ENCODE measurements at places on chromosomes 12 and 14.

- no peak for DNase-seq
Measured at GRCh38 chr12:75623631-75624154, 112.3 kb upstream of the KRR1 start.

DNA sequence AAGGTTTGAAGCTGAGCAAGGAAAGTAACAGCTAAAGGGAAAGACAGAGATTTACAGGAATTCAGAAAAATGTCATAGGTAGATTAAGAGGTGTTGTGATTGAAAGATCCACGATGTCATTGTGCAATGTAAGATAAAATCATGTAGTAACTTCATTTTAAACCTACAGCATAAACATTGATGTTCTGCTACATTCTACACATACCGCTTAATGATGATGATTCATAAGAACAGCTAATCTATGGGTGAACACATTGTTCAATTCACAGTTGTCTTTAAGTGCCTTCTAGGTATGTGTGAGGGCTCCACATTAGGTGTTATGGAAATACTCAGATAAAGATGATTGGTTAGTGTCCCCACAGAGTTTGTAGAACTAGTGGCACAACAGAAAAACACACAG, 170.9 kb downstream of the GRIP1 start:
- DNase-seq = no peak

GRCh38 chr12:6171409-6172015, 28.7 kb upstream of the CD9 start:
- DNase-seq = no peak

GRCh38 chr12:124463341-124463921, 104.0 kb downstream of the NCOR2 start:
- DNase-seq = no peak

- DNase-seq = no peak
Measured at GRCh38 chr12:109961612-109962011, 34.6 kb downstream of the GIT2 start.

GRCh38 chr12:113537751-113538087, 66.0 kb upstream of the LHX5 start:
- no peak for DNase-seq

- DNase-seq = no peak
Measured at GRCh38 chr12:92199819-92200576, 54.4 kb upstream of the BTG1 start.

DNA sequence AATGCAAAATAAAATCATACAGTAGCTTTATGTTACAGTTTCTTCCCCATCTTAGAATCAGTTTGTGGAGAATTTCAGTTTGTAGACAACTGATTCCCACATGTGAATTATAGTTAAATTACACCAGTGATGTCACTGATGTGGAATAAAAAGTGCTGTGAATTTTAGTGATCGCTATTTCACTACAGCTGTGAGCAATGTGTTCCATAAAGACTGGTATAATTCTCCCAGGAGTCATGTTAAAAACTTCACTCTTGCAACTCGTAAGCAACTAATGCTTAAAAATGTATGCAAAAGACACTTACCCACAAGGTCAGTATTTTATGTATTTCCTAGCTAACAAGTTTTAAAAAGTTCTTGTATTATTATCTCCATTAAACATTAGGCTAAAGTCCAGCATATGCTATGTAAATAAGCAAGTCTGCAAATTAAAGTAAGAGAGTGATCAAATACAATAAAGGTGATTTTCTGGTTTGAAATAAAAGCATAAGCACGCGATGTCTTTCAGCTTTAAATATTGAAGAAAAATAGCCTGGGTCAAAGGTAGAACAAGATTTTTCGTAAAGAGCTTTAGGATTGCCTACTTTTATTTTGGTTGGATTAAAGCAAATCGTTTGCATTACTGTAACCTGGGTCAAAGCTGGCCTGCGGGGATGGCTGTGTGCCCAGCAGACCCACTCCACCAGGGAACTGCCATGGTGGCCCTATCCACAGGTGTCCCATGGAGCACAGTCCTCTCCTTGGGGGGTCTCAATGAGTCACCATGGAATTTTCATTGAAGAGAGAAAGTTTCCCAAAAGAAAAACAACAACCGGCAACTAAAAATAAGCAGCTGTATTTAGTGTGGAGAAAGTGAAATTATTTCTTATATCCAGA, 12.7 kb upstream of the LRIG3 start:
- no peak for DNase-seq

- no peak for DNase-seq
Measured at GRCh38 chr12:120956579-120957300, 21.6 kb upstream of the HNF1A start.

DNA sequence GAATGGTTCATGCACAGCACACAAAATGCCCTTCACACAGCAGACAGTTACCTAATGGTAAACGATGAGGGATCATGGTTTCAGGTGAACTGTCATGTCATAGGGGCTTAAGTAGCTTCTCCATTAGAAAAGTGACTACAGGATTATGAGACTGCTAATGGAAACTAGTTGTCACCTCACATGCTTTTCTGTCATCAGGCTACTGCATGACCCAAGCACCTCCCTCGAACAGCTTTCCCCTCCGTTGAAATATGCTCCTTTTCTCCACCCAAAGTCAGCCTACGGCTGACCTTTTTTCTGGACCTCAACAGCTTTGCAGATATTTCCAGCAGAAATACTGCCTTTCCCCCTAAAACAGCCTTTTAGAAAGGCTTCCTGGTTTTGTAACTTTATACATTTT, 467.3 kb downstream of the EGLN3 start:
- no peak for DNase-seq

- no peak for DNase-seq
Measured at GRCh38 chr14:68482772-68483395, 310.0 kb downstream of the ZFP36L1 start.

- no peak for DNase-seq
Measured at GRCh38 chr12:104351057-104351983, 47.8 kb downstream of the EID3 start.

GRCh38 chr12:64950711-64951298, 126.4 kb downstream of the TBC1D30 start:
- DNase-seq = no peak

DNA sequence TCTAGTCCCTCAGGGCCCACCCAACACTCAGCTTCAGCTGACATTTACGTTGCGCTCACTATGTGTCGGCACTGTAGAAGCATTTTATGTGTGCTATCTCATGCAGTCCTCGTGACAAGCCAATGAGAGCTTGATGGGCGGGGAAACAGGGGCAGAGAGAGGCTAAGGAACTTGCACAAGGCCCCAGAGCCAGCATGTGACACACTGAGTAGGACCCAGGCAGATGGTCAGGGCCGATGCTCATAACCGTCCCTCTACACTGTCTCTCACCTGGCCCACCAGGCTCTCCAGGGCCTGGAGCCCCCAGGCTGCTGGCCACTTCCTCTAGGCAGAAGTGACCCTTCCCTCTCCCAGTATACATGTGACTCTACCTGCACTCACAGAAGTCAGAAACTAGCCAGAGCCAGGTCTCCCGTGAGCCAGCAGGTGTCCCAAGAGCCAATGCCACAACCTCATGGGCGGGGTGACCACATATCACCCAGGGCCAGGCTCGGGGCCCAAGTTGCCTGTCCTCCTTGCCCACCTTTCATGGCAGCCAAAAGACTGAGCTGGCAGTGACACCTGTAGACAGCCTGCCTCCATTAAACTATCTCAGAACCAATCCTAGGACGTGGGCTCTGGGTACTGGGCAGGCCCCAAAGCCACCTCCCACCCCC, 38.3 kb downstream of the TTC7B start:
- no peak for DNase-seq

DNA sequence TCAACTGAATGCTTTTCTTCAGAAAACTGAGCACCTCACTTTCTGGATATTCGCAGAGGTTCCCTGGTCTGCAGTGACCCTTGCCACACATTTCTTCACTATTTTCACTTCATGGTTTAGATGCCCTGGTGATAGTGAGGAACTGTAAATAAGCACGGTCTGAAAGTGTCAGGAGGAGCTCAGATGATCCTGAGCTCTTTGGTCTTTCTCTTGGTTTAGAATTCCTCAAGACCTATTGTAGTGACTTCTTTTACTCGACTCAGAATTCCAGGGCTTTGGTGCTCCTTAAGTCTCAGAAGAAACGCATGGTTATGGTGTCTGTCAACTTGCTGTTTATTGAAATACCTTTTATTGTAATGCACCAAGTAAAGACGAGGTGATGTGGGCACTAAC, 84.0 kb downstream of the SAMD4A start:
- no peak for DNase-seq

GRCh38 chr12:60209521-60209920, 613.7 kb downstream of the SLC16A7 start:
- no peak for DNase-seq

- DNase-seq = no peak
Measured at GRCh38 chr14:64800000-64800399, 79.7 kb downstream of the SPTB start.

DNA sequence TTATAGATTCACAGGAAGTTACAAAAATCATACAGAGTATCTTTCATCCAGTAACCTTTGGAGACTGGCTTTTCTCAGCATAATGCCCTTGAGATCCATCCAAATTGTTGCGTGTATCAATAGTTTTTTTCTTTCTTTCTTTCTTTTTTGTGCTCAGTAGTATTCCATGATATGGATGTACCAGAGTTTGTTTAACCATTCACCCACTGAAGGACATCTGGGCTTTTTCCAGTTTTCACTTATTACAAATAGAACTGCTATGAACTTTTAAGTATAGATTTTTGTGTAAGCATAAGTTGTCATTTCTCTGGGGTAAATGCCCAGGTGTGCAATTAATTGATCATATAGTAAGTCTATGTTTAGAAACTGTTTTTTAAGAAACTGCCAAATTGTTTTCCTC, 79.4 kb downstream of the FBXL14 start:
- DNase-seq = no peak

- no peak for DNase-seq
Measured at GRCh38 chr12:34292736-34293625, 270.7 kb downstream of the ALG10 start.

GRCh38 chr14:35047976-35048513, 2.0 kb downstream of the FAM177A1 start:
- no peak for DNase-seq

DNA sequence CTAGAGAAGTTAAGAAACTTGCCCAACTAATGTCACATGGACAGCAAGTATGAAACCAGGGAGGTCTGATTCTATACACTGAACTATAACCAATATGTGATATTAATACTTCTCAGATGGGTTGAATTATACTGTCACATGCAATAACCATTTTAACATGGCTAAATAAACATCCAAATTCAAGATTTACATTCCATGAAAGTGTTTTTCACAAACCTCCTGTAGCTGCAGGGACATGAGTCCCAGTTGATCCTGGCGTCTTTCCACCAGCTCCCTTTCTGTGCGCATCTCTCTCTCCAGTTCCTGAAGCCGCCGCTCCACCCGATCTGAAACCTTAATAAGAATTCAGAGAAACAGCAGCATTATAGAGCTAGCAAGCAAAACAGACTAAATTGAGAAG, 79.0 kb downstream of the CEP128 start:
- no peak for DNase-seq

DNA sequence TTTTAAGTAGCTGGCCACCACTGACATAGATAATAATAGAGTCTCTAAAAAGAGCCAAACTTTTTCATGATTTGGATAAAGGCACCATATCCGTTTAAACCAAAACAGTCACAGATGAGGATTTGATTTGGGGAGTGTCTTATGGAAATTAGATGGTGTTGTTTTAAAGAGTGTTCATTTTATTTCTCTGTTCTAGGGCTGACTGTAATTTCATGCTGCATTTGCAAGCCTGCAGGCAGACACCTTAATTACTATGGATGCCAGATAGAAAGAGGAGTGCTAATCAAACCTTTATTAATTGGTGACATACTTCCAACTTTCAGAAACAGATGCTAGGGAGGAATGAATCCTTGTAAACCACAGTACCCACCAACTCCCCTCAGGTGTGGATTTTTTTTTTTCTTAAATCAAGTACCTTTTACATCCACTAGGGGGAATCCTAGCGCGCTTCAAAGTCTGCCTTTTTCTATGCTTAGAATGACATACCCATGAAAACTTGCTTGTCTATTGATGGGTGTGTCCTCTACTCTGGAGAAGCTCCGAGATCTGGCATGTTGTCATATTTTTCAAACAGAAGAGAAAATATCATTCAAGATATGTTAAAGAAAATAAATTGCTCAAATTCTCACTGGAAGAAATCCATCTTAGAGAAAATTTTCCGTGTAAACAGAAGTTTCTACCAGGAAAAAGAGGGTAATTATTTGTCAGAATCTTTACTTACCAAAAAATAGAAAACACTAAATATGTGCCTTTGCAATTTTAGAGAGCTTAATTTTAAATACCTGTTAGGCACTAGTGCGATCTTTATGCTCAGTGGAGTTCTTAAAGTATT, 14.2 kb upstream of the PLXNC1 start:
- DNase-seq = no peak

GRCh38 chr12:57821474-57822214, 3.1 kb upstream of the AVIL start:
- no peak for DNase-seq

- DNase-seq = no peak
Measured at GRCh38 chr14:104548802-104549535, 30.6 kb upstream of the C14orf180 start.

DNA sequence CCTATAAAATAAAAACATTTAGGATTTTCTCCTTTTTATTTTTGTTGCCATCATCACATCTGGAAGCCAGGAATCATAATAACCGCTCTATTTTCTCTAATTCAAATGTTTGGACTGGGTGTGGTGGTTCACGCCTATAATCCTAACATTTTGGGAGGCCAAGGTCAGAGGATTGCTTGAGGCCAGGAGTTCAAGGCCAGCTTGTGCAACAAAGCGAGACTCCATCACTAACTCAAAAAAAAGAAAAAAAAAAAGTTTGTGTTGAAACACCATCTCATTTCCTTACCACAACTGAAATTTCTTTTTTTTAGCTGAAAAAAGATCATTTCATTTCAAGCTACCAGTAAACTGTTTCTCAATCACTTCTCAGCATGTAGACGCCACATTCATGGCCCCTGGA, 8.8 kb upstream of the BAZ1A start:
- no peak for DNase-seq
